Neural crest cell (in vitro differentiated cells): ENCODE measurements at places on chromosomes 13 and 19. TPM values are rescaled to one million over a fixed set of nuclear protein-coding genes. Genes with fewer than 3 reads are reported as not detected.

DNA sequence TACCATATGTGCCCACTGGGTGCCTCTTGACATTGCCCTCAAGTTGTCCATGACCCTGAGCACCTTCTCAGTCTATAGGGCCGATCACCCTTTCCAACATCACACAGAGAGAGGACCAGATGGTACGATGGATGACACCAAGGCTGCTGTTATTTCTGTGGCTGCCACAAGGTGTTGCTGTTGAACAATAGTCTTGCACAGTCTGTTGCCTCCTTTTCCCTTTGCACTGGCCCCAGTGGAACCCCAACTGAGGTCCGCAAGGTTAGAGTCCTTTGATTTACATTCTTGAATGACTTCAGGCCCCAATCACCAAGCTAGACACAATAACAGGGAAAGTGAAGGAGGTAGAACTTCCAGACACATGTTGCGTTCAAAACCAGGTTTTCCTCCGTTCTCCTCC lies 52.0 kb downstream of the TINCR start:
- no peak for DNase-seq

- DNase-seq: no peak
Measured at GRCh38 chr13:35839806-35840205, 291.4 kb downstream of the DCLK1 start.

GRCh38 chr13:108963846-108964600 lies 334.6 kb downstream of the MYO16 start:
- no peak for DNase-seq

DNA sequence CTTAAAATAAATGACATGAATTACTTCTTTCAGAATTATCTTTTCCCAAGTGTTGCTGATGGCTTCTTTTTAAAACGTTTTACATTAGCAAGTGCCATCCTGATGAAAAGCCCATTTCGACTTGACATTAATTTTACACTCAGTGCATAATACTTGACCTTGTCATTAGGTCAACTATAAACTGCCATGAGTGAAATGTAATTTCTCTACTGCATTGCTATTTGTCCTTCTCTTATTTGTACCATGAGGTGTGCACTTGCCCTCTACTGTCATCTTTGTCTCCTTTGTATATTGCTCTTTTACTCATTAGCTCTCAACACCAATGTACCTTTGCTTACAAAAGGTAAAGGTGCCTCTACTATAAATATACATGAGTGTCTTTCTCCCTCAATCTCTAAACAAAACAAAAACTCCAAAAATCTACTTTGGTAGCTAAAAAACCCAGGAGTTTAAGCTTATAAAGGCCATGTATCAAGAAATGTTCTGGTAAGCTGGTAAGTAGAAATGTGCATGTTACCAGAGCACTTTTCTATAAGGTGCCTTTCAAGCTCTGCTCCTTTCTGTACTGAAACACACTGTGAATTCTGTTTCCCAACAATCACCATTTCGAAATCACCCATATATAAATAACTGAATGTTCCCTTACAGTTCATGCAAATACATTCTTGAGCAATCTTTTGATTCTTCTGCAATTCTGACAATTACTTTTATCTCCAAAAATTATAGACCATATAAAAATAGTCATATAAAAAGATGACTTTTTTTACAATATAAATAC lies 351.4 kb downstream of the SLITRK5 start:
- no peak for DNase-seq

DNA sequence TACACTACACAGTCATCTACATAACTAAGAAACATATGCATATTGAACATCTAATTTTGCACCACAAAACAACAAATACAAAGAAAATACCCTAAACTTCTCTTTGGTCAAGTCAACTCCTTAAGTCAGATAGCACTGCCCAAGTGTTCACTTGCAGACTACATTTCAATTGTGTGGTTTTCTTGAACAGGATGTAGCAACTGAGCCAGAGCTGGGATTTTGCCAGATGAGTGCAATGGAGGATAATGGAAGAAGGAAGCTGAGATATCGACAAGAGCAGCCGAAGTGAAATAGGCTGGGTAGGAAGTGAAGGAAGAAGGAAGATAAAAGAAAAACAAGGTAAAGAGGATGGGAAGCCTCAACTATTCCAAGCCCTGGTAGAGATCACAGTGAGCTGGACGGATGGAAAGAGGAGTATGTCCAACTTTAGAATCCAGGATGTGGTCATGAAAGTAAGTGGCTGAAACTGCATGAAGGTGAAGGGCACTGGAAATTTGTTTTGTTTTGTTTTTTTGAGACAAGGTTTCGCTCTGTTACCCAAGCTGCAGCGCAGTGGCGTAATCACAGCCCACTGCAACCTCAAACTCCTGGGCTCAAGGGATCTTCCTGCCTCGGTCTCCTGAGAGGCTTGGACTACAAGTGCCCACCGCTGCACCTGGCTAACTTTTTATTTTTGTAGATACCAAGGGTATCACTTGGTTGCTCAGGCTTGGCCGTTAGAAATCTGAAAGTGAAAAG lies 15.0 kb downstream of the NUFIP1 start:
- no peak for DNase-seq

Gene CGB8
- not detected in 2 replicates for total RNA-seq

Gene NBEA
- 10.8 and 11.9 TPM in 2 replicates for total RNA-seq

Gene ASPDH
- 1.2 TPM in 1 of 2 replicates, not detected in the other for total RNA-seq

DNA sequence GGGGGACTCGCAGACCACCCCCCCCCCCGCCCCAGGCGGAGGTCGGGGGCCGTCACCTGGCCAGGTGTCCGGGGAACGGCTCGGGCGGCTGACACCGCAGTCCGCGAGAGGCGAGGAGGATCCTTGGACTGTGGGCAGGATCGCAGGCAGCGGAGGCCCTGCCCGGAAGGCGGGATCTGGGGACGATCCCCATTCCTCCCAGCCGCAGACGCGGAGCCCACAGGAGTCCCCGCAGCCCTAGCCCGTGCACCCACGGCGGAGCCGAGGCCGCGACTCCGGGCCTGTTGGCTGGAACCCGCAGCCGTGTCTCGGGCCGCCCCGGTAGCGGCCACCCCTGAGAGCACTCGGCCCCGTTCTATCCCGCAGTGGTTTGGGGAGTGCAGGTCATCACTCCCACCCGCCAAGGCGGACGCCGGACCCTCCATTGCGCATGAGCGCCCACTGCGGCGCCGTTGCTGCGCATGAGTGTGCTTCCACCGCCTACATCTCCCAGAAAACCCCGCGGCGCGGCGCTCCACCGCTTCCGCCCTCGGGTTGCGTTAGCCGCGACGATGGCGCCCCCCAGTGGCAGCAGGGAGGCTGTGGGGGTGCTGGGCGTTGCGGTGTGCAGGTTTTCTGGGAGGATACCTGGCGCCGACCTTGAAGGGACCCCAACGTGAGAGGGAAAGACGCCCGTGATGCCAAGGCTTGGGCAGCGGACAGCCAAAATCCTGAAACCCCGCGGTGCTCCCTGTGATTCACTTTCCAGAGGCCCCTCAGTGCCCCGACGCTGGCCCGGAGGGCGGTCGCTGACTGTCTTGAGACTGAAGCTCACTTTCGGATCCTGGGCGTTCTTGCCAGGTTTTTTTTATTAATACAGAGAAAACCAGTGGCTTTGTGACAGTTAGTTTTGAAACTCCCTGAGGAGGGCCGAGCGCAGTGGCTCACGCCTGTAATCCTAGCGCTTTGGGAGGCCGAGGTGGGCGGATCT lies 4.4 kb upstream of the ZNF329 start:
- DNase-seq: peak; percentile 99

GRCh38 chr13:27562457-27562856 lies 57.9 kb downstream of the LNX2 start:
- no peak for DNase-seq

- DNase-seq: no peak
Measured at GRCh38 chr19:16640951-16641350, 12.9 kb upstream of the MED26 start.

GRCh38 chr13:51364404-51365008 lies 25.0 kb downstream of the SERPINE3 start:
- DNase-seq: no peak

Gene WDR87
- total RNA-seq: not detected in 2 replicates

DNA sequence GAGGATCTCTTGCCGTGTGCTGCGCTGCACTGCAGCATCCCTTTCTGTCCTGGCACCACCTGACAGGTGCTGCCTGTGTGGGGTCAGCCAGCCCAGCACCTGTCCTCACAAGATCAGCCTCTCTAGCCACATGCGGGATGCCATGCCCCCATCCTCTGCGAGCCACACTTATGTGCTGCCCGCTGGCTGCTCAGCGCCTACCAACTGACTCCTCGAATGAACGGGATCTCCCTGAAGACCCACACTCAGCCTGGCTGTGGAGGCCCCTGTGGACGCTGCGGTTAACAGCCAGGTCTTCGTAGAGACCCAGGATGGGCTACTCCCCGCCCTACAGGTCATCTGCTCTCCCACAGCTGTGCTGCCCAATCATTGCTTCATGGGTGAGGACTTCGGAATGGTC lies 106.1 kb downstream of the DOCK9 start:
- DNase-seq: no peak

GRCh38 chr19:41934849-41935374 lies 6.7 kb upstream of the ERFL start:
- peak; percentile 93 for DNase-seq

GRCh38 chr19:16376649-16377048 lies 52.0 kb downstream of the KLF2 start:
- peak; percentile 27 for DNase-seq

Gene AKT2
- total RNA-seq: 147 and 150 TPM in 2 replicates

Gene NKG7
- total RNA-seq: not detected in 2 replicates

Gene LRRC63
- total RNA-seq: 0.37 and 0.52 TPM in 2 replicates

GRCh38 chr13:34421347-34421719 lies 520.7 kb upstream of the NBEA start:
- no peak for DNase-seq
